IPS DF 19.7 (cell line): ENCODE measurements at places on chromosomes 1 and 21.

- no peak for DNase-seq
These were observed 636.7 kb downstream of the PLA2G4A start for GRCh38 chr1:187465441-187465840.

- no peak for DNase-seq
These were observed 1446.8 kb downstream of the NCAM2 start for GRCh38 chr21:22444990-22445389.

DNA sequence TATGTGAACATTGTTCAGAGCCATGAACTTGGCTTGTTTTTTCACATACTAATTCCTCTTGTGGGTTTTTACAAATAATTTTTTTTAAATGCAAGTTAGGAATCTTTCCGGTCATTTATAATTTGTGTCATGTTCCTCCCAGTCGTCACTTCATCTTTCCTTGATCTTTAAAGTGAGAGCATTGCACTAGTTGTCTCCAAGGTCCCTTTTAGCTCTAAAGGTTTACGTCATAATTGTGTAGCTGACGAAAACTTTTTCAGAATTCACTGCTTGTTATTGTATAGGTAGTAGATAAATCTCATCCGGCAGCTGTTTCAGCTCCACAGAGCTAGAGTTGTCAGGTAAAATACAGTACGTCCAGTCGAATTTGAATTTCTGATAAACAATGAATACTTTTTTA, 33.6 kb downstream of the SOAT1 start:
- no peak for DNase-seq

- DNase-seq = no peak
These were observed 7.2 kb downstream of the MKNK1 start for GRCh38 chr1:46596846-46597245.

- DNase-seq = no peak
These were observed 467.3 kb upstream of the RGS18 start for GRCh38 chr1:191690931-191691330.

DNA sequence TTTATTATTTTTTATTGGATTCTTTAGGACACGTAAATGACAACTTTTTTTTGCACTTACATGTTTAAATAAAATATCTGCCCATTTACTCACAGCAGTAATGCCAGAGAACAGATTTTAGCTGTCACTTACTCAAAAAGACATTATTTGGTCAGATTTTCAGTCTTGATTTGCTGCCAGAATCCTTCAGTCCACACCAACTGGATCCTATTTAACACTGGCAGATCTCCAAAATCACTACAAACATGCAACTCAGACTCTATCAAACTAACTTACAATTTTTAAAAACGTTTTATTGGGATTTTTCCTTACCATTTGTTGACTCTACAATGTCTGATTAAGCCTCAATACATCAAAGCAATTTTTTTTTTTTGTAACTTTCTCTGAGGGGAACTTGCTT, 11.1 kb downstream of the ATP6V1G3 start:
- DNase-seq = no peak

DNA sequence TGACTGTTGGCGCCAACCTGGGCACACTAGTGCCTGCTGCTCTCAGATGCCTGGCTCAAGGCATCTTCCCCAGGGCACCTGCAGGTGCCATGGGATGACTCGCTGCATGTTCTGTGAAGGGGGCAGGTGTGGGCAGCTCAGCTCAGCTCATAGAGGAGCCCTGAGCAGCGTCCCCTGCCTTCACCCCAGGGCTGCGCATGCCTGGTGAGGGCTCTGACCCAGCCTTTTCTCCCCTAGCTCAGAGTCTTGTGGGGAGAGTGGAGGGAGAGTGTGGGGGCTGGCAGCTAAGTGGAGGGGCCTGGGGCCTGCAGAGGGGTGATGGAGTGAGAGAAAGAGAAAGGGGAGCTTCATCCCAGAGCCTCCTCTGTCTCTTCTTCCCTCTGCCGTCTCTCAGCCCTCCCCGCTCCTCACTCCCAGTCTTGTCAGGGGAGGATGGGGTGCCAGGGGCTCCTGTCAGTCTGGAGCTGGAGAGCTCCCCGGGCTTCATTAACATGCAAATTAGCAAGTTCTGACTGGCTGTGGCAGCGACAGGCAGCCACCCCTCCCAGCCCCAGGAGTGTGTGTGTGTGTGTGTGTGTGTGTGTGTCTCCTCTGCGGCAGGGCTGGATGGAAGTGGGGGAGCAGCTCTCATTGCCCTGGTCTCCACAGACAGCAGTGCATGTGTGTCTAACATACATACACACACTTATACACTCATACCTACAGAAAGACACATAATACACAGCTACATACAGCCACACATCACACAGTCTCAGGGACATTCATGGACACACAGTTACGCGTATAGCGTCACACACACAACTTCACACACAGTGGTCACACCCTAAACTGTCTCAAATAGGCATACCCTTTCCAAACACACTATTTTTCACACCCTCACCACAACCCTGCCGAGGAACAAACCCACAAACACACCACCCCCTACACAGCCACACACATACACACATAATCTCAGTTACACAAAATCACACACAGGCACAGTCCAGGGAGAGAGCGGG, 34.0 kb downstream of the FOXO6 start:
- peak; percentile 82 for DNase-seq

DNA sequence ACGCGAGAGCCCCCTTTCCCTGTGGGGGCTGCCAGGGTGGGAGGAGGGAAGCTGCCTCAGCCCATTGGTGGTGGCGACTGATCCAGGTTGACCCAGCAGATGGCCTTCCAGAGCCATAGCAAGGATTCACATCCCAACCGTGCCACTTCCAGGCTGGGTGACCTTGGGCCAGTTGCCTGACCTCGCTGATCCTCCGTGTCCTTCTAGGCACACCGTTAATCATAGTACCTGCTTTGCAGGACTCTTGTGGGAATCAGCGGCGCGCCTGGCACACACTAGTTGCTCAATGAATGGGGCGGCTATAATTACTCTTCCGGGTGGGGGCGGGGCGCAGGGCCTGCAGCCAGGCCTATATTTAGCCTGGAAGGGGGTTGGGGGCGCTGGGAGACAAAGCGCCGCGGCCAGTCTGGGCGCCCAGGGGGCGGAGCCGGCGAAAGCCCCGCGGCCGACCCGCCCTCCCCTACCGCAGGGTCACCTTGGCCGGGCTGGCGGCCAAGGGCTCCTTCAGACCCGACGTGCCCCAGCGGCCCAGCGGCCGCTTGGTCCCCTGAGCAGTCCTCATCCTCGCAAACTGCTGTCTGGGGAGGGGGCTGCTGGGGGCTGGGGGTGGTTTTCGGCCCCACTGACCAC, 5.1 kb downstream of the HSPB7 start:
- no peak for DNase-seq

DNA sequence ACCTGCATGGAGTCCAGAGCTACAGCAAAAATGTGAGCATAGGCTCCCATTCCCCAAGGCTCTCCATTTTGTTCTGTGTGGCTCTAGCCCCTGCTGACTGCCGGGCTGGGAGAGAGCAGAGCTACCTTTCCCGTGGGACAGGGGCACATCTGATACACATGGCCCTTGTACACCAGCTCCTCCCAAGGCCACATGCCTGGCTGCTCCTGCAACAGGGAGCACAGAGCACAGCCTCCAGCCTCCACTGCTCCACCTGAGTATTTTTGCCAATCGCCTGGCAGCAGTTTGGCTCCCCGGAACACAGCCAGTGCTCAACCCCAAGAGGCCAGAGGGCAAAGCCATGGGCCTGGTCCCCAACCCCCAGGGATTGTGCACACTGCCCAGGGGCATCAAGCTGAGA, 146.5 kb downstream of the CHD1L start:
- no peak for DNase-seq

DNA sequence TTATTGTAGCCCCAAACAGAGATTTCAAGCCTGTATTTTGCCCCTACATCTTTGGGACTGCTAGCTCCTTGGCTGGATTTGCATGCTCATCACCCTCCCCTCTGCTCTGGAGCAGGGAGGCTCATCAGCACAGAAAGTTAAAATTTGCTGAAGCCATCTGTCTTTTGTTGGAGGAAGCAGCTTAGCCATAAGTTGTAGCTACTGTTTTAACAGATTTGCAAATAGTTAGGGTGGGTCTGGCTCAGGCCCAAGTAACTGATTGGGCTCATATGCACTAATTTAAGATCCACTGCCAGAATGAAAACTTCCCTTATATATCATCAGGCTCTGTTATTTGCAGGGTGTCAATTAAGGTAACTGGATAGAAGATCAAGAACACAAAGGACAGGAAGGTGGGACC, 307.0 kb downstream of the ZP4 start:
- DNase-seq = no peak
